D721Med (cell line): ENCODE measurements at places on chromosomes 12 and 14.

DNA sequence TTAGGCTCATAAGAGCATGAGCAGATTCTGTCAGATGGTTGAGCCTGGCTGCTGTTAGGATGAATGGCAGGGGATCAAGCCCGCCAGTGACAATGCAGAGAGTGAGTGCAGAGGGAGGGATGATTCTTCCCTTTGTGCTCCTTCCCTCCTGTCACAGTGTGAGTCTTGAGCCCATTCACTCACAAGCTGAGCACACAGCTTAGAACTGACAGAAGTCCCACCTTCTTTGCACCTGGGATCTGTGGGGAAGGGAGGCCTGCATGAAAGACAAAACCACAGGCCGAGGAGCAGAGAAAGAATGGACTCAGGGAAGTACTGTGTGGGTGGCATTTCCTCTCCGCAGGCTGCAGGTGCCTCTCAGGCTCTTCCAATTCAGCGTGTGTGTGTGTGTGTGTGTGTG lies 160.6 kb downstream of the KCNA5 start:
- peak; percentile 50 for DNase-seq

DNA sequence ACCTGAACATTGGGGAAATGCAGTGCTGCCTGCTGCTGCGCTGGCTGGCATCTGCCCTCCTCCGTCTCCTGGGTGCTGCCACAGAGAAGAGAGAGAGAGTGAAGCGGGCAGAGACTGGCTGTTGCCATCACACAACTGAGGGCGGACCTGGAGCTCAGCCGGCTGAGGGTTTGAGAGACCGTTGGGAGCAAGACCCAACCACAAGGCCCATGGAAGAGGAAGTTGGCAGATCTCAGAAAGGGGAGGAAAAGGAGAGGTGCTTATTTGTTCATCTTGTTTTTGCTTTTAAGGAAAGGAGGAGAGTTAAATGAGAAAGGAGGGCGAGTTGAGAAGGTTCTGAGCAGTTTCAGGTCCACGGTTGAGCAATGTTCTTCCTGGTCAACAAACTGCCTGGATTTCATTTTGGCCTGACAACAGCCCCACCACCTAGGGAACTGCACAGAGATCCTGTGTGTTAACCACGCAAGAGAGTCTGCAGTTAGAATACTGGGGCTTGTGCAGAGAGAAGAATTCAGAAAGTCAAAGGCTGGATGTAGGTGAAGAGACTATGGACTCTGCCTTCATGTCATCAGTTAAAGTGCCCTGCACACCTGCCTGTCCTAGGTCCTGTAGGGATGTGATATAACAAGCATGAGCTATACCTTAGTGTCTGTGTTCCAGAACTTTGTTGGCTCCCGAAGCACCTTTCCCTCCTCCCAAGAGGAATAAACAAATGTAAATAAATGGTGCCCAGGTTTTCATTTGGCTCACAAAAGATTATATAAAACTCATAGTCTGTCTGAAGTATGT lies 124.6 kb downstream of the ETV6 start:
- DNase-seq, result no peak

- DNase-seq, result no peak
Observed at GRCh38 chr12:121465921-121466793, 66.2 kb downstream of the RNF34 start.

DNA sequence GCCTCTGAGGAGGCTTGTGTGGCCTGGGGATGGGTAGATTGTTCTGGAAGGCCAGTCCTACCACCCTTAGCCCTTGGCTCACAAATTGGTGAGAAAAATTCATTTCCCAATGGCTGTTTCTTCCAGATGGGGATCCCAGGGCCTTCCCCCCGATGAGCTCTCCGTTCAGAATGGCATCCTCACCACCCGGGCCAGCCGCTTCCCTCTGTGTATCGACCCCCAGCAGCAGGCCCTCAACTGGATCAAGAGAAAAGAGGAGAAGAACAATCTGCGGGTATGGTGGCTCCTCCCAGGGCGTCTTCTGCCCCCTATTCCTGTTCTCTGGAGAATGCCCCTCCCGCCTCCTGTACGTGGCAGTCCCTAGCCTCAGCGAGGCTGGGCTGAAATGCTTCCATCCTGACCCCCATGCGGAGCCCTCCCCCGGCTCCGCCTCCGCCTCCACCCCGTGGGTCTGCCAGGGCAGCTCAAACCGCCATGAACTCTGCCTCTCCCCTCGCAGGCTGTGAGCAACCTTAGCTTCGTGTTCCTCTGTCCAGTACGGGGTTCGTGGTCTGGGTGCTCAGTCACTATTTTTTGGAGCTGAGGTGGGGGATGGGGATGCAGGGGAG lies 57.8 kb downstream of the CCDC92 start:
- no peak for DNase-seq

DNA sequence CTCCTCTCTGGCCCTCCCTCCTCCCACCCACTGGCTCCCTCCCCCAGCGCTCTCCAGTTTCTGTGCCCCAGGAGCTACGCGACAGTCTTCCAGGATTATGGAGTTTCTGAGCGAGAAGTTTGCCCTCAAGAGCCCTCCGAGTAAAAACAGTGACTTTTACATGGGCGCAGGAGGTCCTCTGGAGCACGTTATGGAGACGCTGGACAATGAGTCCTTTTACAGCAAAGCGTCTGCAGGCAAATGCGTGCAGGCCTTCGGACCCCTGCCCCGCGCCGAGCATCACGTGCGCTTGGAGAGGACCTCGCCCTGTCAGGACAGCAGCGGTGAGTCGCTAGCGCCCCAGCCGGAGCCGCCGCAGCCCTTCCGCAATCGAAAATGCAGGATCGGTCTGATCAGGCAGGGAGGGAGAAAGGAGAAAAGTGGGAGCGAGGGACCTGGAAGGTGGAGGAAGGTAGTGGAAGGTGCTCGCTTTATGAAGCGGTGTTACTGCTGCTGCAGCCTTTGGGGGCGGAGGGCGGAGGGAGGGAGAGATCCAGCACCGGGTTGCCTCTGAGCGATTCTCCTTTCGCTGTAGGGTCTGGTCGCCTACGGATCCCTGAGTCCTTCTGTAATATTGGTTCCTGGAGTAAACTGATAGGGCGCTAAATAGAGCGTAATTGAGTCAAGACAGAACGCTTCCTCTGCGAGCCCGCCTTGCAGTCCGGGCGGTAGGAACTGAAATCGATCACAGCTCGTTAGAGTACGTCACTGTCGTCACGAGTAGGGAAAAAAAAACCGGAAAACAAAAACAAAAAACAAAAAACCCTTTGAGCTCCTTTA lies at the start of gene ALX1:
ALX1 (plus strand) TSS at position 56 of the 819 bp plus-strand sequence; CDS start at position 98, 42 bp downstream.
- peak; percentile 26 for DNase-seq

GRCh38 chr12:77893918-77894317 lies 63.2 kb downstream of the NAV3 start:
- no peak for DNase-seq

- DNase-seq, result no peak
Observed at GRCh38 chr12:51351913-51352532, 5.5 kb upstream of the CELA1 start.

GRCh38 chr12:19994968-19995367 lies 373.4 kb upstream of the PDE3A start:
- DNase-seq, result no peak

- peak; percentile 57 for DNase-seq
Observed at GRCh38 chr12:31590642-31591379, at the start of gene DENND5B. Gene DENND5B, minus strand, starts transcription at chr12:31591136. Its CDS starts 304 bp downstream, at chr12:31590832.

- DNase-seq, result peak; percentile 9
Observed at GRCh38 chr14:76756371-76756750, 4.9 kb upstream of the VASH1 start.

DNA sequence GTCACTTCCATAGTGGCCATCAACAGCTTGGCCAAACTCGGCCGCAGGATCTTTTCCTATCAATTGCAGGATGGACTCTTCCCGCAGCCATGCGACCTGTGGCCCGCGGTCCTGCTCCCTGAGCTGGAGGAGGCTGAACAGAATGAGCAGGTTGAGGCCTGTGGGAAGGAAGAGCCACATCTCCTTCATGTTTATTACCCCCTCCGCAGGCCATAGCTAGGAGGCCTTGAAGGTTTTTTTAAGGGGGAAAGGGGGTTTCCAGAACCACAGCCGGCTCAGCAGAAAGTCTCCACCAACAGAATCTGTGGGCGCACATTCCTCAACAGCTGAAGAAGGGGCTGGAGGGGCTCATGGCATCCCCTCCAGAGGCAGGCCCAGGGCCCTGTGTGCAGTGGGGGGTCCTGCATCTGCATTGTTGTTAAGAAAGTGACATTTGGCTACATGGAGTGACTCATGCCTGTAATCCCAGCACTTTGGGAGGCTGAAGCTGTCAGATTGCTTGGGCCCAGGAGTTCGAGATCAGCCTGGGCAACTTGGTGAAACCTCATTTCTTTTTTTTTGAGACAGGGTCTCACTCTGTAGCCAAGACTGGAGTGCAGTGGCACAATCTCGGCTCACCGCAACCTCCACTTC lies 25.2 kb upstream of the PPP1R13B start:
- no peak for DNase-seq

GRCh38 chr14:42090122-42090521 lies 483.4 kb downstream of the LRFN5 start:
- DNase-seq, result no peak

- DNase-seq, result peak; percentile 53
Observed at GRCh38 chr12:30796313-30796780, 41.6 kb upstream of the CAPRIN2 start.

DNA sequence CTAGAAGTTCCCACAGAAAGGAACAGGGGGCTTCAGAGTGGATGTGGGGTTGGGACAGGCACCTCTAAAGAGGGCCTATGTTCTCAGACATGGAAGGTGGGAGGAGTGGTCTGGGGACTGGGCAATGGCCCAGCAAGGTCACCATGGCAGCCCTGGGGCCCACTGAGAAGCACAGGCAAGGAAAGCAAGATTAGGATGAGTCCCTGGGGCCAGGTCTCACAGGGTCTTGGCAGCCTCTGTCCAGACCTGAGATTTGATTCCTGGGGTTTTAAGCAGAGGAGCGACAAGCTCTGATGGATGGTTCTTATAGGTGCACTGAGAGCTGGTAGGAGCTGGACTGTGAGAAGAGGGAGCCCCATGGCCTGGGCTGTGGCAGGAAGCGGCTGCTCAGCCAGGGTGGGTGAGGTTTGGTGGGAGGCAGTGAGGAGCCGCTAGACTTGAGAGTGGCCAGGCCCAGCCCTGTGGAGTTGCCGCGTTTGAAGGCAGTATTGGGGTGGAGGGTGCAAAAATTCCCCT lies 44.0 kb downstream of the DLK1 start:
- no peak for DNase-seq

GRCh38 chr14:88422047-88422446 lies 36.6 kb downstream of the SPATA7 start:
- DNase-seq, result no peak

- no peak for DNase-seq
Observed at GRCh38 chr12:47941871-47942613, 21.4 kb upstream of the TMEM106C start.

DNA sequence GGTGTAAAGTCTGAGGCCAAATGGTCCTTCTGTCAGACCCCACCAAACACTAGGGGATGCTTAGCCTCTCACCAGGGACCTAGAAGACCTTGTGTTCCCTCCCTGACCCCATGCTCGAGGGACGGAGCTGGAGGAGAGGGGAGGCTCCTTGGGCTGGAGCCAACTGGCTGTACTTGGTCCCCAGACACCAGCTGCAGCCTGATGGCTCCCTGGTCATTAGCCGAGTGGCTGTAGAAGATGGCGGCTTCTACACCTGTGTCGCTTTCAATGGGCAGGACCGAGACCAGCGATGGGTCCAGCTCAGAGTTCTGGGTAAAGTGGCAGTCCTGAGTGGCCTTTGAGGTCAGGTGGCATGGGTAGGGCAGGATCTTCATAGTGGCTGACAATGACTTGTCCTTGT lies 29.0 kb downstream of the PAPLN start:
- DNase-seq, result no peak

GRCh38 chr12:25817166-25817565 lies 141.3 kb upstream of the RASSF8 start:
- no peak for DNase-seq

GRCh38 chr14:95525999-95526398 lies 8.9 kb upstream of the GLRX5 start:
- DNase-seq, result no peak

- DNase-seq, result no peak
Observed at GRCh38 chr12:42076976-42077375, 67.7 kb downstream of the GXYLT1 start.

DNA sequence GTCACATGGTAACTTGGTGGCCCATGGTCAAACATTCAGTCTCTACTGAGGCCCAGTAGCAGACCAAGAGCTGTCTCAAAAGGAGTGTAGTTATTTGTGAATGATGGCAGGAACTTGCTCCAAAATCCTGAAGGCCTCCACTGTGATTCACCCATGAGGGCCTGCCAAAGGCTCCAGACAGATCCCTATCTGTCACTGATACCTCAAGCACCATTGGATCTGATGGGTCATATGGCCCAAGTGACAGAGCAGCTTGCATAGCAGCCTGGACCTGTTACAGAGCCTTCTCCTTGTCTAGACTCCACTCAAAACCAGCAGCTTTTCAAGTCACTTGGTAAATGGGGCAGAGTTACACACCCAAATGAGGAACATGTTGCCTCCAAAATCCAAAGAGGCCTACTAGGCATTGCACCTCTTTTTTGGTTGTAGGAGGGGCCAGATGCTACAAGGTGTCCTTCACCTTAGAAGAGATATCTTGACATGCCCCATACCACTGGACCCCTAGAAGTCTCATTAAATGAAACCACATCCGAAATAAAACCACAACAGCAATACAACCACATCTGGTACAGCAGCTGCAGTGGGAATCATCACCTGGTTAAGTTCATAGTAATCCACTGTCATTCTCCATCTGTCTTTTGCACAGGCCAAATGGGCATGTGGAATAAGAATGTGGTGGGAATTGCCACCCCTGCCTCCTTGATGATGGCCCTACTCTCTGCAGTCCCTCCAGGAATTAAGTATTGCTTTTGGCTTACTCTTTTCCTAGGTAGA lies 150.4 kb upstream of the MAX start:
- no peak for DNase-seq

DNA sequence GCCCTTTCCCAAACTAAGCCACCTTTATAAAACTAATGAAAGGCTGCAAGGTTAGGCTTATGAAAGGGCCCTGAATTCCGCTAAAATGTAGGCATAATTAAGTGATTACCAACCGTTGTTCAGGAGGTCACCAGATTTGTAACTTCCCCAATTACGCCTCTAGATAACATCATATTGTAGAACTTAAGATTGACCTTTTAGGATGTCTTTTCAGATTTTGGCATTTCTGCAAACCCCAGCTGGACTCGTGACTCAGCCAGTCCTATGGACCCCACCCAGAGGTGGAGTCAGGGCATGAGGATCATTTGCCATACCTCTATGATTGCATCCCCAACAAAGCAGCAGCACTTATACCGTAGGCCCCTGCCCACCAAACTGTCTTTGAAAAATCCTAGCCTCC lies 3.7 kb upstream of the LPCAT3 start:
- DNase-seq, result no peak

- no peak for DNase-seq
Observed at GRCh38 chr12:2299206-2299605, 246.4 kb downstream of the CACNA1C start.
